Regular cardiac myocyte (primary cell): ENCODE measurements at places on chromosomes 1 and 21. TPM values are rescaled to one million over a fixed set of nuclear protein-coding genes. Genes with fewer than 3 reads are reported as not detected.

RAP1GAP gene
- under 0.01 and 0.56 TPM in 2 replicates for total RNA-seq

FOXD2 gene
- under 0.01 TPM in 2 replicates for total RNA-seq

SPRTN gene
- 15.5 and 15.7 TPM in 2 replicates for total RNA-seq

C1orf122 gene
- 26.5 and 33.3 TPM in 2 replicates for total RNA-seq

TCHHL1 gene
- total RNA-seq = not detected in 2 replicates

TFF1 gene
- not detected in 2 replicates for total RNA-seq

HSF2BP gene
- total RNA-seq = 0.96 and 2.5 TPM in 2 replicates

ABCA4 gene
- total RNA-seq = 0.77 and 2.5 TPM in 2 replicates

CD5L gene
- total RNA-seq = not detected in 2 replicates

AMPD2 gene
- 84.5 and 98.4 TPM in 2 replicates for total RNA-seq
